GM23248 (cell line): ENCODE measurements at places on chromosomes 1 and 21. TPM values are rescaled to one million over a fixed set of nuclear protein-coding genes. Genes with fewer than 3 reads are reported as not detected.

The LCE1F gene
- polyA plus RNA-seq = 1.1 and 1.8 TPM in 2 replicates

DNA sequence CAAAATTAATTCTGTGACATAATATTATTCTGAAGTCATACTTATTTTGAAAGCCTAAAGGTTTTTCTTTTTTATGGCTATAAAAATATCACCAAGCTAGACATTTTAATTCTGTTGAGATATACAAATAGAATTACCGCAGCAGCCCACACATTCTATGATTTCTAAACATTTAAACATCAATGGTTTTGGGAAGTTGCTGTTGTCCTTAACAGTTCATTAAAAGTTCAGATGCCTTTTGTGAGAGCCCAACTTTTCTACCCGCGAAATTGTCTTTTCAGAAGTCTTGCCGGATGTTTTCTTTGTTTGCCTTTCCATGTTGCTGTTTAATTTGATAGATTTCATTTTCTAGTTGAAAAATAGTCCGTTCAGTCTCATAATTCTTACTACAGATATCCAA, 40.5 kb downstream of the CDC14A start:
- no peaks in the 10 kb centered on the region for H3K4me1 ChIP-seq
- no peaks in the 10 kb centered on the region for H3K27me3 ChIP-seq
- no peak for DNase-seq
- H3K27ac ChIP-seq = no peak overlapping the region
- H3K4me3 ChIP-seq = no peak overlapping the region

The PDE9A gene
- polyA plus RNA-seq = not detected in 2 replicates

- H3K4me3 ChIP-seq = no peak overlapping the region
- H3K36me3 ChIP-seq = no peaks in the 10 kb centered on the region
- H3K27me3 ChIP-seq = no peaks in the 10 kb centered on the region
Measured at GRCh38 chr1:109816975-109817535, 53.3 kb upstream of the EPS8L3 start.

DNA sequence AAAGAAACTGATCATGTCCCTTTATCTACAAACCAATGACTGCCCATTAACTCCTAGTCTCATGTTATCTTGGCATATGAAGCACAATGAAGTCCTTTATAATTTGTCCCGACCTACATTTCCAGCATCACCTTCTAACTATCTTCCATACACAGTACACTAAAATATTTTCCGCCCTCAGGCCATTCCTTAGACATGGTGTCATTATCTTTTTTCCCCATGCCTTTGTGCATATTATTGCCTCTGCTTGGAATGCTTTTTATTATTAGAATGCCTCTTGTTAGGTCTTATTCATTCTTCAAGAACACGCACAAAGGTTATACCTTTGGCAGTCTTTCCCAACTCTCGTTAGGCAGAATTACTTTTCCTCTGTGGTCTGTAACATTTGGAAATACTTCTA, 39.6 kb downstream of the ATG4C start:
- H3K4me1 ChIP-seq = no peaks in the 10 kb centered on the region
- no peaks in the 10 kb centered on the region for H3K27me3 ChIP-seq
- DNase-seq = peak; percentile 1

The TOMM20 gene
- 74.9 and 75.7 TPM in 2 replicates for polyA plus RNA-seq

DNA sequence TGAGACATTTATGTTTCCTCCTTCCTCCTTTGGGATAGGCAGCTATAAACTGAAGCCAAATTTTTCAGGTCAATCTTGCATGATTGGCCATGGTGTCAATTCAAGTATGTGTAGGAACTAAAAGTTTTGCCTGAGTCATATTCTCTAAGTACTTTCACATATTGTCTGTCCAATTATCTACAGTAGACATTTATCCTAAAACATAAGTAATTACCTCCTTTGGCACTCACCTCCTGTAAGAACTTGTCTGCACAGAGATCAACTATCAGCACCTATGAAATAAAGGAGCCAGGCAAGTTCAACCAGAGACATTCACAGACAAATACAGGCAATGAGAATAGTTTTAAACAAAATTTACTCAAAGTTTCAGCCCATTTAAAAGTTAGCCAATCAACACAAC, 14.2 kb upstream of the BCAS2 start:
- no peak overlapping the region for H3K4me3 ChIP-seq
- DNase-seq = no peak
- H3K27ac ChIP-seq = no peak overlapping the region
- H3K4me1 ChIP-seq = no peaks in the 10 kb centered on the region

- H3K4me3 ChIP-seq = no peak overlapping the region
- H3K27me3 ChIP-seq = peaks cover 5% of the 10 kb centered on the region
- H3K36me3 ChIP-seq = no peaks in the 10 kb centered on the region
- peaks cover 5% of the 10 kb centered on the region for H3K4me1 ChIP-seq
Measured at GRCh38 chr1:52569449-52570210, 16.7 kb upstream of the TUT4 start.

GRCh38 chr21:28357743-28358142, 634.9 kb downstream of the LTN1 start:
- no peak overlapping the region for H3K27ac ChIP-seq
- H3K4me1 ChIP-seq = no peaks in the 10 kb centered on the region
- H3K4me3 ChIP-seq = no peak overlapping the region
- no peak for DNase-seq

DNA sequence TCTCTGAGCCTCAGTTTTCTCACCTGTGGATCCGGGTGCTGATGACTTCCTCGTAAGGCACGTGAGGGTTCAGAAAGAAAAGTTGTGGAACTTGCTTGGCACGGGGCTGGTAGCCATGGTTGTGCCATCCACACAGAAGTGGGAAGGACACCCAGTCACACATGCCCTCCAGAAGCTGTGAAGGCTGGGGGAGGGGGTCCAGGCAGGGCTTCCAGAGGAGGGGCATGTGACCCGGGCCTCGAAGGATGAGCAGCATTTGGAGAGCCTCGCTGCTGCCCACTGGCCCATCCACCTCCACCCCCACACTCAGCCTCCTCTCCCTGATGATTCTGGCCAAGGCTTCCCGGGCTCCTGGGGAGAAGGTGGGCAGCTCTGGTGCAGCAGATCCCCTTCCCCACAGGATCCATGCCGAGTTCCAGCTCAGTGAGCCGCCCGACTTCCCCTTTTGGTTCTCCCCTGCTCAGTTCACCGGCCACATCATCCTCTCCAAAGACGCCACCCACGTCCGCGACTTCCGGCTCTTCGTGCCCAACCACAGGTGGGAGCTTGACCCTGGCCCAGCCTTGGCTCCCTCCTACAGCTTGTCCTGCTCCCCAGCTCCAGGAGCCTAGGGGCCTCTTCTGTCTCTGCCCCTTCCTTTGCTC, 9.4 kb downstream of the SELENON start:
- no peak overlapping the region for H3K27ac ChIP-seq
- H3K27me3 ChIP-seq = no peaks in the 10 kb centered on the region
- DNase-seq = no peak
- no peaks in the 10 kb centered on the region; the same call in 1 of the 2 replicates for H3K36me3 ChIP-seq

DNA sequence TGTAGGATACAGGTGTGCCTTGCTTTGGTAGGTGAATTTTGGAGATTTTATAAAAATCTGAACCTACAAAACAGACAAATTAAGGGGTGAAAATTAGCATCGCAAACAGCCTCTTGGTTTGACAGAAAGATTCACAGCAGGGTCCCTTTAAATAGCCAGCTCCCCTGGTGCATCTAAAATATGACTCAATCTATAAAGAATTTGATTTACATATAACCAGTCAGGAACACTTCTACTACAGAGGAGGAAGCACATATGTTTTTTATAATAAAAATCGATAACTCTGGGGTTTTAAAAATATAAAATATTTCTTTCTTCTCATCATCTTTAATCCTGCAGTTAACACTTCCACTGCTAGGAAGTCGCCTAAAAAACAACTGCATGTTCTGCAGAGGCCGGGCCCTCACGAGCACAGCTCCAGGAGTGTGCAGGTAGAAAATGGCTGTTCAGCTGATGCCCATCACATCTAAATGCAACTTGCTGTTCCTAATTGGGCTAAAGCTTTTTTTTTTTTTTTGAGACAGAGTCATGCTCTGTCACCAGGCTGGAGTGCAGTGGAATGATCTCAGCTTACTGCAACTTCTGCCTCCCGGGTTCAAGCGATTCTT, 203.4 kb downstream of the HS2ST1 start:
- no peaks in the 10 kb centered on the region for H3K36me3 ChIP-seq
- no peak for DNase-seq
- H3K4me1 ChIP-seq = peaks cover 29% of the 10 kb centered on the region
- H3K4me3 ChIP-seq = no peak overlapping the region
- H3K27ac ChIP-seq = no peak overlapping the region

- H3K36me3 ChIP-seq = peaks cover 45% of the 10 kb centered on the region
- H3K27ac ChIP-seq = no peak overlapping the region
- no peak for DNase-seq
Measured at GRCh38 chr1:39283858-39284257, 79.4 kb downstream of the MACF1 start.

The ANGPTL3 gene
- polyA plus RNA-seq = not detected in 2 replicates

- H3K36me3 ChIP-seq = no peaks in the 10 kb centered on the region
- H3K4me1 ChIP-seq = peaks cover 12% of the 10 kb centered on the region
- H3K27me3 ChIP-seq = no peaks in the 10 kb centered on the region
- no peak for DNase-seq
Measured at GRCh38 chr1:205192287-205192686, 19.2 kb downstream of the DSTYK start.

DNA sequence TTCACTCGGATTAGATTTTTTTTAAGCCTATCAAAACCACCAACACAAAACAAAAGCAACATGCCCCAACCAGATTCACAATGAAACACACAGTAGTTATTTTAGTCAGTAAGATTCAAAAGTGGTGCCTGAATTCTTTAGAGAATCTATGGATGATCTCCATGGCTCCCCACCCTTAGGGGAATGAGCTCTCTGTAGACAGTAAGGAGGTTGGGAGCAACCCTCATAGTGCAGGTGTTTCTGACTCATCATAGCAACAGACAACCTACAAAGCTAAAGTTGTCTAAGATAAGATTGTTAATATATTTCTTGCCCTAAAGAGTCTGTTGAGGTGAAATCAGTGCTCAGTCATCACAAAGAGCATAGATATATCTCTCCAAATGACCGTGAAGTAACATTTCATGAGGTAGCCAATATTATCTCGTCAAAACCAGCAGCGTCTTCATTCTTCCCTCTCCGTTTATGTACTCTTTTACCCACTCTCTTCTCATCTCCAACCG, 78.3 kb downstream of the ADAMTS1 start:
- H3K4me1 ChIP-seq = peaks cover 7% of the 10 kb centered on the region; the same call in 1 of the 2 replicates
- H3K27me3 ChIP-seq = no peaks in the 10 kb centered on the region
- no peak for DNase-seq
- H3K4me3 ChIP-seq = no peak overlapping the region
- no peaks in the 10 kb centered on the region for H3K36me3 ChIP-seq
- H3K27ac ChIP-seq = no peak overlapping the region

The LCA5L gene
- polyA plus RNA-seq = 2.4 and 3.0 TPM in 2 replicates

The ANP32E gene
- polyA plus RNA-seq = 52.9 and 55.2 TPM in 2 replicates

GRCh38 chr21:26123012-26123411, 47.6 kb downstream of the APP start:
- H3K4me1 ChIP-seq = peaks cover 31% of the 10 kb centered on the region
- H3K27ac ChIP-seq = no peak overlapping the region
- H3K4me3 ChIP-seq = no peak overlapping the region
- H3K36me3 ChIP-seq = no peaks in the 10 kb centered on the region
- no peaks in the 10 kb centered on the region for H3K27me3 ChIP-seq

- H3K27me3 ChIP-seq = no peaks in the 10 kb centered on the region
- no peak for DNase-seq
- H3K27ac ChIP-seq = peak overlapping the region; percentile 86
- no peak overlapping the region for H3K4me3 ChIP-seq
- no peaks in the 10 kb centered on the region for H3K36me3 ChIP-seq
Measured at GRCh38 chr21:35204125-35204524, 155.0 kb upstream of the RUNX1 start.

The GIPC2 gene
- polyA plus RNA-seq = 0.68 and 0.75 TPM in 2 replicates

GRCh38 chr1:29213055-29213454, 17.7 kb downstream of the MECR start:
- H3K36me3 ChIP-seq = peaks cover 9% of the 10 kb centered on the region; the same call in 1 of the 2 replicates
- H3K4me3 ChIP-seq = no peak overlapping the region
- H3K4me1 ChIP-seq = peaks cover 25% of the 10 kb centered on the region
- no peak for DNase-seq
- H3K27ac ChIP-seq = no peak overlapping the region
